ENCODE measurements at places on chromosomes 5 and 9.

GRCh38 chr5:32092938-32093812, 80.9 kb downstream of the GOLPH3 start:
- DNase-seq: peak; percentile 69

DNA sequence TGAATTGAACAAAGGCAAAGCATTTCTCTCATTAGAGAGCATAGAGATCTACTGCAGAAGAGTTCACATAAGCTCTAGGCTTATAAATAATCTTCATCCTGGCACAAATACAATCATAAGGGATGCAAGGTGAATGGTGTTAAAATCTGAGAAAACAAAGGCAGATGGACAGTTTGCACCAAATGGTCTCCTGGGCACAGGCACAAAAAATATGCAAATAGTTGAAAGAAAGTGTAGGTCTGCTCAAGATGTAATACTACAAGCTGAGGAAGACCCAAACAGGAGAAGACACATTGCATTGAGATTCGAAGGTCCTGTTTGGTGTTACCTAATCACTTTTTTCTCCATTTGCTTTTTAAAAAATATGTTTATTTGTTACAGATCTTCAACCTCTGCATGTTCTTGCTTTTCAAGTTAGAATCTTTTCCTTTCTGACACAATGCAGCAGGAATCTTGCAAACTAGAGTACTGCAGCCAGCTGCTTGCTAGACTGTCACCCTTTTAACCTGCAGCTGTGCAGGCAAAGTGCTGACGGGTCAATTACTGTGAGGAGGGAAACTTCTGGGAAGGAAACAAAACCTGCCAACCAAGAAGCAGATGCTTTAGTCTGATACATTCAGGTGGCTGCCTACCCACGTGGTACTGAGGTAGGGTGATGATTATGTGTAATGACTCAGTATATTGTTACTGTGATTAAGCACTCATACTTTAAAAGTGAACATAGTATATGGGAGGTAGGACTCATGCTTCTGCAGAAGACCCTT, 1048.6 kb upstream of the SEMA6A start:
- no peak for DNase-seq

DNA sequence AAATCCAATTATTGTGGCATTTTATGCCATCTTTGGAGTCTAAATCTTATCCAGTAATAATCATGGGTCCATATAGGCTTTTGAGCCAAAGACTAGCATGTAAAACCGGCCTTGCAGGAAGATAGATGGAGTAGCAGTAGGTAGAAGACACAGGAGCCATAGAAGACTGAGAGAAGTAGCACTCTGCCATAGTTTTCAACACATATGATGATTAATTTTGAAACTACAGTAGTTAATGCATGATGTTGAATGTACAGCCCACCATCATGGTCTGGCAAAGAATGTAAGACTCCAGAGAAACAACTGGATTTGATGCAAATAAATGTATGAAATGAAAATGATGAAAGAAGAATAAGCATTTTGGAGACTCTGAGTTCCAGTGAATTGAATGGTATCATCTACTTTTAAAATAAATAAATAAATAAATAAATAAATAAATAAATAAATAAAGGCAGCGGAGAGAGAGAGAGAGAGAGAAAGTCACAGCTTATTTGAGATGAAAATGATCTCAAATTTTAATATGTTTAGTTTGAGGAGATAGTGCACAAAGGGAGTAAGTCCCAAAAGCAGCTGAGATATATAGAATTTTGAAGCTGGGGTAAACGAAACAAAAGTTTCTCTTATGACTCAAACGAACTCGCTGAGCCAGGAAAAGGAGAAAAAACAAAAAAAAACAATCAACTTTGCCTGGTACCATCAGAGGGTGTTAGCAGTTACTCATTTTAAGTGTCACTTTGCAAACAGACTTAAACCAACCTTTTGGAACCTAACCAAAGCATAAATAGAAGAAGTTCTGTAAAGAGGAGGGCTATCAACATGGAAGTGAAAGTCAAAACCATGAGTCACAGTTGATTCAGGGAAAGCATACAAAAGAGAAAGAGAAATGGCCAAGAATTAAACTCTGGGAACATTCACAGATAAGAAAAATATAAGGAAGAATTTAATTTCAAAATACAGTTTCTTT, 388.7 kb downstream of the CETN3 start:
- no peak for DNase-seq

GRCh38 chr5:37182667-37183066, 66.5 kb downstream of the CPLANE1 start:
- no peak for DNase-seq

GRCh38 chr5:168434001-168434400, 52.3 kb upstream of the RARS1 start:
- DNase-seq: no peak

DNA sequence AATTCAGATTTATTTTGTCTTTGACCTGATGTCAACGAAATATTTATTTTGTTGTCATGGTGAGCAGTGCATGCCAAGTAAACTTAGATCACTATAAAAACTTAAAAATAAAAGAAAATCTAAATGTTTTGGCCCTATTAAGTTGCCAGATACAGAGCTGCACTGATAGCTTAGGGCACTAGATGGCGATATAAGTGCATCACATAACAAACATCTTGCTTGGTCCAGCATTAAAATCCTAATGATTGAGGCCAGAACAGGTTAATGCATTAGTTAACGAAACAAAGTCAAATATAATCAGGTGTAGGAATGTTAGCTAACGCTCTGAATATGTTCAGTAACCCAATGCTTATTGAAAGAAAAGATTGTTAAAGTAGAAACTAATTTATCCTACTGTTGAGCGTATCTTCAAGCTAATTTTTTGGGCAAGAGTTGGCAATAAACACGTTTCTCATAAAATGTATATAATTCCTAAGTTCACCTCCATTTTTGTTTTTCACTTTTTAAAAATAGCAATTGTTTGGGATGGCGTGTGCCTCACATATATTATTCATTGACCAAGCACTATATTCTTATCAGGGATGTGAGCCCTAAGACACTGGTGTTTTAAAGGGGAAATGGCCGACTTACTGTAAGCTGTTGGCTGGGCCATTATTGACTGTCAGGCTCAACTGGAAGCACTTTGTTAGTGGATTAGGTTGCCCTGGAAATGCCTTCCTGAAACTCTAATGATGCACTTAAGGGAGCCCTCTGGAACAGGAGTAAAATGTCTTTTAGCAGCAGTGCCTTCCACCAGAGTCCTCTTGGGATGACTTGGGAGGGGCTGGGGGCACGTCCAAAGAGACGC, 33.3 kb downstream of the KCTD16 start:
- no peak for DNase-seq

GRCh38 chr5:160251406-160252155, 22.3 kb downstream of the FABP6 start:
- DNase-seq: no peak

DNA sequence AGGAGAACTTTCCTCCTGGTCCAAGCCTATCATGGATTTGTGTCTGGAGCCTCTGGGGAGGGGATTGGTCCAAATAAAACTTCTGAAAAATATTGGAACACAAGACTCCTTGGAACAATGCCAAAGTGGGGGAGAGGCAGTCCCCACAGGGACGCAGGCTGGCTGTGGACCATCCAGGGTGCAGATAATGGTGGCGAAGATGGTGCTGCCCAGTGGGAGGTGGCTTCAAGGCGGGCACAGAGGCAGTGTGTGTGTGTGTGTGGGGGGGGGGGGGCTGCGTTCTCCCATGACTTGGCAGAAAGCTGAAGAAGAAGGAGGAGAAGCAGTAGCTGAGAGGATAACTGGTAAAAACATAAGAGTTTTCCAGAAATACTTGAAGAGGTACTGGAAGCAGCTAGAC, 186.4 kb downstream of the MELK start:
- DNase-seq: no peak

GRCh38 chr5:108461628-108462367, 79.9 kb upstream of the FBXL17 start:
- DNase-seq: no peak

GRCh38 chr5:135154197-135154596, 120.2 kb upstream of the PITX1 start:
- no peak for DNase-seq

DNA sequence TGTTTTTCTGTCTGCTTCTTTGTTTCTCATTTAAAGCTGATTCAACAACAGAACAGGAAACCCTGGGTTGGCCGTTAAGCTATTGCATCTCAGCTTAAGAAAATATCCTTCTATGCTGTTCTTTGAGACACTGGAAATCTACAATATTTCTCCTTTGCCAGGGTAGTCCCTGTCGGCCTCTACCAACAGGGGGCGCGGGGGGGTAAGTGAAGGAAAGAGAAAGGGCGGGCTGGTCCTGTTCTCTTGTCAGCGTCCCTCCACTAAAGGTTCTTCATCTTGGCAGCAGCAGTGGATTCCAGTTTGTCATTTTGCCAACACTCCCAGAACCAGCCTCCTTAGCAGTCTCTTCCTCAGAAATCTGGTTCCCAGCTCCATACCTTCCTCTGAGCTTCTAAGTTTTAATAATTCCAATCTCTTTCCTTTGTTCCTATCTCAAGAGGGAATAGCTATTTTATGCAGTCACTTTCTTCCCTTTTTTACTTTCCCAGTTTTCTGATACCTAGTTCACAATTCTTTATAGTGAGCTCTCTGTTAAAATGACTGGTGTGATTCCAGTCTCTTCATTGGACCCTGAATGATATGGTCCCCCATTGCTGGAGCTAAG, 222.3 kb downstream of the GLIS3 start:
- DNase-seq: no peak

GRCh38 chr9:128568470-128569078, 16.2 kb downstream of the SPTAN1 start:
- DNase-seq: no peak

DNA sequence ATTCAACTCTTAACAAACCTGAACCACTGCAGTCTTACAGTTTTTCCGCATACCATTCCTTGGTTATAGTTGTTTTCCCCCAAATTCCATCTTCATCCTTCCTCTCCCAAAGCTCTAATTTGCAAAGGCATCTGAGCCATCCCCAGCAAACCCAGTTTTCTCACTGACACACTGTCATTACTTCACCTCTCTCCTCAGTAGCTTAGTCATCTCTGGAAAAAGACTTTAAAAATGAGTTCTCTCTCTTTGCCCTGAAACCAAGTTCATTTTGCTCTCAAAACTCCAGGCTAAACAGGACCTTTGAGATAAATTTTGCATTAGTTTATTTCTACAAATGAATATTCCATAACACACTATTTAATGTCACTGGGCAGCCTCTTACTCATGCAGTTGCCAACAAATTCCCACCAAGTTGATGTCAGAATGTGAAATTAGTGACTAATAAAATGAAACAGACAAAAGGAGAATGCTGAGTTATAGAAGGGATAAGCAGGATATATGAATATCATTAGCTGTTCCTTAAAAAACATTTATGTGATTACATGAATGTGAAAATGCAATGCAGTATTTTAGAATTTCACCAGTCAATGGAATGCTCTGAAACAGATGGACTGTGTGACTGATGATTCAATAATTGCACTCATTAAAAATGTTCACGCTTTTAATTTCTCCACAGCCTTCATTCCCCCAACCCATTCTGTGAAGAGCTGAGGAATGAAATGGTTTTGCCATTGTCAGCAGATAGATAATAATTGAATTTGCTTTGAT, 107.4 kb upstream of the DMAC1 start:
- DNase-seq: no peak

DNA sequence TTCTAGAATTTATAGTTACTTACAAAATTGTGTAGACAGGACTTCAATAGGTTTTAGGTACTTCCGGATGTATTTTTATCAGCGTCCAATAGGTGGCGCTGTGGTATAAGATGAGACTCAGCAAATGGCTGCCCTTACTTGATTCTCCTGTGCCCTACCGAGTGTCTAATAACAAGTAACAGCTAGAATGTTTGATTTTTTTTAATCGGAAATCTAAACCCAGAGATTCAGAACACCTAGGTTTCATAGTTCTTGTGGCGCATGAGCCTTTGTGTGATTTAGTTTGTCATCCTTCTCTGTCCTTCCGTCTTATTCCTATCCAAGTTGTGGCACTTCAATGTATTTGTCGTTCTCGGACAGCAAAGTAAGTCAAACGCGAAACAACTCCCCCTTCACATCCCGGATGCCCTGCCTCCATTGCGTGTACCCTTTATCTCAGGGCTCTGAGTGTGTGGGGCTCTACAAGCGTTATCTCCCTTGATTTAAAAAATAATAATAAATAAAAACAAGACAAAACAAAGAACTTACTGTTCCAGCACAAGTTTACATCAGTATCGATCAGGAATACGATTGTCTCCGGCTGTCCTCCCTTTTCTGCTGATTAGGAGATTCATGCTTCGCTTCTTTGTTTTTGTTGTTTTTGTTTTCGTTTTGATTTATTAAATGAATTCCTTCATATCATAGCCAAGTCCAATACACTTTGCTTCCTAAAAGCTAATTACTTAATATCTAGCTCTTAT, 50.7 kb upstream of the SLC30A5 start:
- peak; percentile 64 for DNase-seq
